ENCODE measurements at places on chromosomes 4 and X. TPM values are rescaled to one million over a fixed set of nuclear protein-coding genes. Genes with fewer than 3 reads are reported as not detected.

- no peak for DNase-seq
- peaks cover 13% of the 10 kb centered on the region for H3K4me1 ChIP-seq
- no peaks in the 10 kb centered on the region for H3K27me3 ChIP-seq
- H3K27ac ChIP-seq = no peak overlapping the region
- H3K4me3 ChIP-seq = no peak overlapping the region
These were observed 43.0 kb upstream of the ARHGAP24 start for GRCh38 chr4:85431881-85432485.

- no peaks in the 10 kb centered on the region for H3K4me1 ChIP-seq
- peak overlapping the region; percentile 31 for H3K4me3 ChIP-seq
- H3K36me3 ChIP-seq = no peaks in the 10 kb centered on the region
- no peak overlapping the region for H3K27ac ChIP-seq
These were observed 870 bp downstream of the PDZD4 start for GRCh38 chrX:153829549-153829798.

- peaks cover 26% of the 10 kb centered on the region for H3K4me1 ChIP-seq
- peak overlapping the region; percentile 46 for H3K27ac ChIP-seq
- H3K4me3 ChIP-seq = no peak overlapping the region
- H3K36me3 ChIP-seq = peaks cover 13% of the 10 kb centered on the region
These were observed 27.8 kb downstream of the SNX25 start for GRCh38 chr4:185237175-185237574.

- H3K36me3 ChIP-seq = no peaks in the 10 kb centered on the region
- H3K27me3 ChIP-seq = no peaks in the 10 kb centered on the region
- no peak overlapping the region for H3K27ac ChIP-seq
- no peak overlapping the region for H3K4me3 ChIP-seq
These were observed 31.6 kb upstream of the DDX3X start for GRCh38 chrX:41302370-41302769.

Gene POF1B
- total RNA-seq = 0.73 TPM

Gene GPRIN3
- total RNA-seq = 16.0 TPM

Gene CLNK
- not detected for total RNA-seq

Gene CLIC2
- 2.0 TPM for total RNA-seq

Gene TIGD4
- total RNA-seq = 3.3 TPM
